NCI-H1105 (cell line): ENCODE measurements at places on chromosomes 16 and 17.

- DNase-seq, result no peak
These were observed 1739.1 kb downstream of the TP53TG3F start for GRCh38 chr16:35198223-35199199.

DNA sequence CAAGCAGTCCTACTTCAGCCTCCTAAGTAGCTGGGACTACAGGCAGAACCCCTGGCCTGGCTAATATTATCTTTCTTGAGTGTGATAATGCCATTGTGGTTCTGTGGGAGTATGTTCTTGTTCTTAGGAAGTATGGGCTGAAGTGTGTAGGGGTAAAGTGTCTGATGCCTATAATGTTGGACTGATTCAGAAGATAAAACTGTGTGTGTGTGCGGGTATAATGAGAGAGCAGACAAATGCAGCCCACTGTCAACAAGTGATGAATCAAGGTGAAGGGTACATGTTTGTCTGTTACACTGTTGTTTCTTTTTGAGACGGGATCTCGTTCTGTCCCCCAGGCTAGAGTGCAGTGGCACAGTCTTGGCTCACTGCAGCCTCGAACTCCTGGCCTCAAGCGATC is 127.5 kb downstream of the CLEC16A start:
- no peak for DNase-seq

DNA sequence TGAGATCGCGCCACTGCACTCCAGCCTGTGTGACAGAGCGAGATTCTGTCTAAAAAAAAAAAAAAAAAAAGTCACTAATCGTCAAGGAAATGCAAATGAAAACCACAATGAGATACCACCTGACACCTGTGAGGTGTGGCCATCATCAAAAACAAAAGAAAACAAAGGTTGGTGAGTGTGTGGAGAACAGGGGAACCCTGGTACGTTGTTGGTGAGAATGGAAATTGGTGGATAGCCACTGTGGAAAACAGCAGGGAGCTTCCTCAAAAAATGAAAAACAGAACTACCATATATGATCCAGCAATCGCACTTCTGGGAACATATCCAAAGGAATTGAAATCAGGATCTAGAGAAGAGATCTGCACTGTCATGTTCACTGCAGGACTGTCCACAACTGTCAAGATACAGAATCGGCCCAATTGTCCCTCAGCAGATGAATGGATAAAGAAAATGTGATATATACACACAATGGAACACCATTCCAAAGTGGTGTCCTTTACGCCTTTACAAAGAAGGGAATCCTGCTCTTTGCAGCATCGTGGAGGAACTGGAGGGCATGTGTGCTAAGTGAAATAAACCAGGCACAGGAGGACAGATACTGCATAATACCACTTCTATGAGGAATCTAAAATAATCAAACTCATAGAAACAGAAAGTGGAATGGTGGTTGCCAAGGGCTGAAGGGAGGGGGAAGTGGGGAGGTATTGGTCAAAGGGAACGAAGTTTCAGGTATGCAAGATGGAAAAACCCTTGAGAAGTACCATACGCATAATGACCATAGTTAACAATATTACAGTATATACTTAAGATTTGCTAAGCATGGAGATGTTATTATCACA is 63.5 kb upstream of the PLCG2 start:
- no peak for DNase-seq

GRCh38 chr16:1559446-1559975 is 26.0 kb downstream of the TMEM204 start:
- DNase-seq, result no peak

GRCh38 chr16:72427051-72427782 is 255.3 kb upstream of the PMFBP1 start:
- peak; percentile 60 for DNase-seq

GRCh38 chr17:43616852-43617251 is 44.9 kb downstream of the MEOX1 start:
- no peak for DNase-seq

GRCh38 chr17:9036336-9036735 is 15.0 kb downstream of the NTN1 start:
- DNase-seq, result no peak

- DNase-seq, result no peak
These were observed 106.3 kb upstream of the ZFHX3 start for GRCh38 chr16:73154063-73154870.

DNA sequence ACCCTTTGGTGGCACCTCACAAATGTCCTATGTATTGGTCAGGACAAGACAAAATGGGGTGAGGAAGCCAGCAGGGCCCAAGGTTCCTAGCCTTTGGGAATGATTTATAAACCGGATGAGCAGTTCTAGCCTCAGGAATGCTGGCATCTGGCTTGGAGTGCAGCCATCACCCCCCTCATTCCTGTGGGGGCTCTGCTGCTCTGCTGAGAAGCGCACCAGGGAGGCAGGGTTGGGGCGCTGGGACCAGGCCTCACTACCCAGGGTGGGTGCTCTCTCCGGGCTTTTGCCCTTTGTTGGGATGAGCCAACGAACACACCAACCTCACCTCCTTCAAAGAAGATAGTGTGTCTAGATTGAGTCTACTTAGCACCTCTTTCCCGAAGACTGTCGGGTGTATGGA is 39.2 kb downstream of the TMEM11 start:
- DNase-seq, result no peak

GRCh38 chr16:397135-397661 is at the start of gene NME4:
Gene NME4, plus strand, starts transcription at chr16:397199. Its CDS starts 24 bp downstream, at chr16:397223.
- DNase-seq, result peak; percentile 13

DNA sequence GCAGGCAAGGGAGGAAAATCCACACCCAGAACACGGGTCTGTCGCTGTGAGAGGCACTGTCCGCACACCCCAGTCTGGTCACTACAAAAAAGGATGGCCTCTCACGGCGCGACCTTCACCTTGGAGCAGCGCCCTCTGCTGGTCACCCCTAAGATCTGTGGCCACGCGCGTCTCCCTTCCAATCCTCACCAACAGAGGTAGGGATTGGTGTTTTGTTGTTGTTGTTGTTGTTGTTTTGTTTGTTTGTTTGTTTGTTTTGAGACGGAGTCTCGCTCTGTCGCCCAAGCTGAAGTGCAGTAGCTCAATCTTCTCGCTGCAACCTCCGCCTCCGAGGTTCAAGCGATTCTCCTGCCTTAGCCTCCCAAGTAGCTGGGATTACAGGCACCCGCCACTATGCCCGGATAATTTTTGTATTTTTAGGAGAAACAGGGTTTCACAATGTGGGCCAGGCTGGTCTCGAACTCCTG is 15.0 kb upstream of the C17orf58 start:
- DNase-seq, result no peak

DNA sequence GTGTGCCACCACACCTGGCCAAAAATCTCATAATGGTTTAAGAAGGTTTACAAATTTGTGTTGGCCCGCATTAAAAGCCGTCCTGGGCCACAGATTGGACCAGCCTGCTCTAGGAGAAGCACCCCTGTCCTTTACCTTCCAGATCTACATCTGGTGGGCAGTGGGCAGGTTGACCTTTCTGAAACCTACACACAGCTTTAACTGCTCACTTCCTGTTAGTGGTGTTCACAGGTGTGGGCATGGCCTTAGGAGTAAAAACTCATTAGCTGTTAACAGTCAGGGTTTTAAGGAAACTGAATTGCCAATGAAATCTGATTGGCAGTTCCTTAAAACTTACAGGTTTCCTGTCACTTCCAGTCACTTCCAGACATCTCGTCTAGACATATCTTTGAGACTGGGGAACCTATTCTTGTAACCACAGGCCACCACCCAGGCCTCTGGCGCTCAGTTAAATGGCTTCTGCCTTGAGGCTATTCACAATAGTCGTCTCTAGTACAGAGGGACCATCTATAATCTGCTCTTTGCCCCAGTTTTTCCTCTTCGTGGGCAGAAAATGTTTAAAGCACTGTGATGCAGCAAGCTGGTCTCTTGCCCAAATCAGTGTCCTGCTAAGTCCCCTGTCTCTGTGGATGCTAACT is 29.3 kb downstream of the GNGT2 start:
- no peak for DNase-seq

DNA sequence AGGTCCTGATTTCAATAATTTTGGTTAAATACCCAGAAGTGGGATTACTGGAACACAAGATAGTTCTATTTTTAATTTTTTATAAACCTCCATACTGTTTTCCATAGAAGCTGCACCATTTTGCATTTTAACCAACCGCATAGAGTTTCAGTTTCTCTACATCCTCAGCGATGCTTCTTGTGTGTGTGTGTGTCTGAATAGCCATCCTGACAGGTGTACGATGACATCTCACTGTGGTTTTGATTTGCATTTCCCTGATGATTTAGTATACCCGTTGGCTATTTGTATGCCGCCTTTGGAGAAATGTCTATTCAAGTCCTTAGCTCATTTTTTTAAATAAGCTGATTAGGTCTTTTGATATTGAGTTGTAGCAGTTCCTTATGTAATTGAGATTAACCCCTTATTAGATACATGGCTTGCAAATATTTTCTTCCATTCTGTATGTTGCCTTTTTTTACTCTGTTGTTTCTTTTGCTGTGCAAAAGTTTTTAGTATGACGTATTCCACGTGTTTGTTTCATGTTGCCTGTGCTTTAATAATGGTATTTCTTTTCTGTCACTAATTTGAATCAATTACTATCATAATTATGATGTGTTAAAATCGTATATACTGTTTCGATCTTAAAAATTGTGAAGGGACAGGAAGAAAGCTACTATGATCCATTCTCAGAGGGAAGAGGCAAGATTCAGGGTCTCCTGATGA is 227.2 kb upstream of the MON1B start:
- DNase-seq, result no peak
